ENCODE measurements at places on chromosomes 6 and 20.

DNA sequence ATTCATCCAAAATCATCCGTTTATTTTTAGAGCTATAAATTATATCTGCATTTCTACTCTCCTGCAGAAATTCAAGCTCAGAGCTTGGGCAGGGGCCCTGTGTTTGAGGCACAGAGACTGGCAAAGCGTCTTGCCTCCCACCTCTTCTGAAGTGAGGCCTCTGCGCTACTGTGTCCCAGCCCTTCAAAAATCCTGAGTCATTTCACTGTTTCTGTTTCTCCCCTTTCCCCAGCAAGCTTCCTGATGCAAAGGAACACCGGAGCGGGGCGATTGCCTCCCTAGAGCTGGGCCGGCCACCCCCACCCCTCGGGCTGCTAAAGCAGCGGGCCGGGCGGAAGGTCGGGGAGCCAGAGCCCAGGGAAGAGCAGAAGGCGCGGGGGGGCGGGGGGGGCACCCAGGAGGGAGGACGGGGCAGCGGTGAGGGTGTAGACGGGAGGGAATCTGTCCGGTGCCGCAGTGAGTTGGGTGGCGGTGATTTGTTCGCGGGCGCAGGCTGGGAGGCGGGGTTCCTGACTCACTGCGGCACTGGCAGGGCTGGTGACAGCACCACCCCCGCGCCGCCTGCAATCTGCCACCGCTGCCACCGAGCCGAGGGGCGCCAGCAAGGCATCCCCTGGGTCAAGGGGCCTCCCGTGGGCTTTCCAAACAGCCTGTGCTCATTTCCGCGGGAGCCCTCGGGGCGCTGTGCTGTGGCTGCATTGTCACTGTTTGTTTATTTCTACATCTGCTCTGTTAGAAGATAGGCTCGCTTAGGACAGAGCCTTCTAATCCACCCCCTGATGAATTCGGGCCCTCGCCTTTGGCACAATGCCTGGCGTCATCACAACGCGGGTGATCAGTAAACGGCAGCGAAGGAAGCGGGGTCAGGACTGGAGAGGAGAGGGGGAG lies 46.5 kb upstream of the SNAP25 start:
- DNase-seq = no peak

DNA sequence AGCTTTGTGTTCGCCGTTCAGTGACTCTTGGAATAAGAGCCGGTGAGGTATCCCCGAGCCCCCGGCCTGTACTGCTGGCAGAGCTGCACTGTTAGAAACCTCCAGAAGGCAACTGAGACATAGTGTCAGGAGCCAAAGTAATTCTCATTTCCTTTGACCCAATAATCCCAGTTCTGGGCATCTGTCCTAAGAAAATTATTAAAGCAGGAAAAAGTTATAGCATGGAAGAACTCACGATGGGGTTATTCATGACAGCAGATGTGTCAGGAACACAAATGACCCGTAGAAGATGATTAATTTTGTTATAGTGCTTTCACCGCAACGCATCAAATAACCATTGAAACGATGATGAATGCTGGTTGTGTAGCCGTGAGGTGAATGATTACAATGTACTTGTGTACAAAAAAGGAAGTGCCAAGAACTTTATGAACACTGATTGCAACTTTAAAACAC lies 20.3 kb downstream of the CYP21A2 start:
- no peak for DNase-seq

- DNase-seq = no peak
Observed at GRCh38 chr20:2883726-2884637, 10.7 kb downstream of the PTPRA start.

DNA sequence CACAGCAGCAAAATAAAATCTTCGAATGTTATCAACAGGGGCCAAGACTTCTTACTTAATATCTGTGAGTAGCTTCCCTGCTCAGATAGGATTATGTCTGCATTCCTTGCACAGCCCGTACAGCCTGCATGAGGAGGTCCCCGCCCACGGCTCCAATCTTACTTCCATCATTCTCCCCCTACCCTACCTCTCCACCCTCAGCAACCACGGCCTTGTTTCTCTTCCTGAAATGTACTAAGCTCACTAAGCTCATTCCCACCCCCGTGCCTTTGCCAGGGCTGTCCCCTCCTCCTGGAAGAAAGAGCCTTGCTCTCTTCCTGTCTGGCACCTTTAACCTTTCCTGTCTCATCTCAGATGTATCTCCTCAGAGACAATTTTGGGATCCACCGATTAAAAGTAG lies 120.4 kb downstream of the BCAS1 start:
- no peak for DNase-seq

DNA sequence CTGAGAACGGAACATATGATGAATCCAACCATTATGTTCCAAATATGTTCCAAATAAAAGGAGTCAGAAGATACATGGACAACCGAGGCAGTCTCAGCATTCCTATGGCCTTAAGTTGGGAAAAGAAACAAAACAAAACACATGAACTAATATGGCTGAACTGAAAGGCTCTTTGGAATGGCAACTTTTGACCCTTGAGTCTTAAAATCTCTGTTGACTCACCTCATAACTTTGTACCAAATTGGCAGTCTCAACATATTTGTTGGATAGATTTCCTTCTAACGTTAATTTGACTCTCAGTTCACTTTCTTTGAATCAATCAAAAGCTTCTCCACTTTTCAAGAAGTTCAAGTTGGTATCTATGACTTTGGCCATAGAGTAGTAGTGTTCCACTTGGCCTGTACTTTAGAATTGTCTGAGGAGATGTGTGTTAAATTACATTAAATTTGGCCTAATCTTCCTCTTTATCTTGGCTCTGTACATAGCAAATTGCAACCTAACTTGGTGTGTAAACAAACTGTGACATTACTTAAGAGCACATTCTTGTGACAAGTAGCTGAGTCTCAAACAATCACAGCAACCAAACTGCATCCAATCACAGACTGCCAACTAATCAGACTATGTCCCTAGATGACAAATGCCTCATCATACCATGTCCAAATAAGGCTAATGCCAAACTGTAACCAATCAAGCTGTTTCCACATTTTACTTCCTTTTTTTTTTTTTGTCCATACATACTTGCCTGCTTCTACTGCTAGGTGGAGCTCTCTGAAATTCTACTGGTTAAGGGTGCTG lies 208.8 kb downstream of the BMP2 start:
- DNase-seq = no peak

GRCh38 chr6:55825402-55826051 lies 49.9 kb downstream of the BMP5 start:
- no peak for DNase-seq

DNA sequence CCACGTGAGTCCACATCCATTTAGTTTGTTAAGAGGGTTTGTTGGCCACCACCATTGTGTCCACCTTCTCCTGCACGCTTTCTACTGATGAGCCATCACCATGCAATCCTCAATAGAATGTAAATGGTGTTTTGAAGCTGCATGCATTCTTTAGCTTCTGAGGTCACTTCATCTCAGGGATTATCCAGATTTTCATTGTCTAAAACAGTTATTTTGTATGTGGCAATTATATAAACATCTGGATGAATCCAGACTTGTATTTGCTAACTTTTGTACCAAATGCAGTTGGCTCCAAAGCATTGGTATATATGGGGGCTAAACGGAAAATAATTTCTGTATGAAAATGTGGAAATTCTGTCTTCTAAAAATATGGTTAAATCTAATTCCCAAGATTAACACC lies 231.2 kb upstream of the ARID1B start:
- DNase-seq = no peak

DNA sequence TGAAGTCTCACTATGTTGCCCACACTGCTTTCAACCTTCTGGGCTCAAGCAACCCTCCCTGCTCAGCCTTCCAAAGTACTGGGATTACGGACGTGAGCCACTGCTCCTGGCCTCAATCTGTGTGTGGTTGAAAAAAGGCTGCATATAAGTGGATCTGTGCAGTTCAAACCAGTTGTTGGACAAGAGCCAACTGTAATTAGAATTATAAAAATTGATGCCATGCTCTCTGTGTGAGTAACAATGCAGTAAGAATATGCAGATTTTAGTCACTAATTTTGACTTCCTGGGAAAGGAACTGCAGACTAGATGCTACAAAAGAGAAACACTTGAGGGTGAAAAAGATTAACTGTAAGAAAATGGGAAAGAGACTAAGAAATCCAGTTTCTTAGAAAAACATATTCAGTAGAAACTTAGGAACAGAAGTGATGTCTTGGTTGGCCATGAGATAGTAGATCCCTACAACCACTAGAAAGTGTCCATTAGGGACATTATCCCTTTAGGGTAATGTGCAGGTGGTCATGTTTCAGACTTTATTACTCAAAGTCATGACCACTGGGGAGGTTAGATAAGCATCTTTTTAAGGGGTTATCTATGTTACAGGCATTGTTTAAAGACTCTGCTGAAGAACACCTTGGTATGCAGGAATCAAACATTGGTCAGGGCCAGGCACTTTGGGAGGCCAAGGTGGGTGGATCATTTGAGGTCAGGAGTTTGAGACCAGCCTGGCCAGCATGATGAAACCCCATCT lies 26.3 kb downstream of the ITCH start:
- no peak for DNase-seq

GRCh38 chr20:36700438-36700837 lies 45.5 kb downstream of the NDRG3 start:
- no peak for DNase-seq

- DNase-seq = no peak
Observed at GRCh38 chr6:160400446-160400845, 52.3 kb downstream of the SLC22A3 start.

DNA sequence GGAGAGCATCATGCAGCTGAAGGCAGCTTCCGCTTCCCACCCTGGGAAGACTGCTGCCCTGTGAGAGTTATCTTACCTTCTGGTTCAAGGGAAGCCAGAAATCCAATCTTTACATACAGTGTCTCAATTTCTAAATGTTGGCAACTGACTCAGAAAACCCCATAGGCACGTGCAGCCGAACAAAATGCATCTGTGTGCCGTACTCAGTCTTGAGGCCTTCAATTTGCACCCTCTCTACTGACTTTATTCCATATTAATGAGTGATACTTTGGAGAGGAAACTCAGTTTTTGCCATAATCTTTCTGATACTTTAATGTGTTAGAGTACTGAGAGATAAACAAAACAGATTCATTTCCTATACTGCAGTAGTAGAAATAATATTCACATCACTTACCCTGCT lies 172.5 kb upstream of the C6orf118 start:
- DNase-seq = no peak

DNA sequence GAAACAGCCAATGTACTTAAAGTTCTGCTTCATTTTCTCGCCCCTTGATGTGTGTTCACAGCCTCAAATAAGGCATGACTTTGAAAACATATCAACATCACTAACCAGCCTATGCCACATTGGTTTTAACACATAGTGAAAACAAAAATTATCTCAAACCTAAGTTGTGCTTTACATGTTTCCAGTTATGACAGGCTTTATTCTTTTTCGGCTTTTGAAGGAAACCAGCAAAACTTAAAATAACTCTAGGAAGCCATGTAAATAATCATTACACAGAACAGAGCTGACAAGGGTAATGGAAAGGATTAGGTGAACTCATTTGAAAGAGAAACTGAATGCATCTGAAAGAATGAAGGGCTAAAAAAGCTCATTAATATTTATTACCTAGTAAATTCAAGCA lies 42.1 kb downstream of the BMP5 start:
- no peak for DNase-seq

DNA sequence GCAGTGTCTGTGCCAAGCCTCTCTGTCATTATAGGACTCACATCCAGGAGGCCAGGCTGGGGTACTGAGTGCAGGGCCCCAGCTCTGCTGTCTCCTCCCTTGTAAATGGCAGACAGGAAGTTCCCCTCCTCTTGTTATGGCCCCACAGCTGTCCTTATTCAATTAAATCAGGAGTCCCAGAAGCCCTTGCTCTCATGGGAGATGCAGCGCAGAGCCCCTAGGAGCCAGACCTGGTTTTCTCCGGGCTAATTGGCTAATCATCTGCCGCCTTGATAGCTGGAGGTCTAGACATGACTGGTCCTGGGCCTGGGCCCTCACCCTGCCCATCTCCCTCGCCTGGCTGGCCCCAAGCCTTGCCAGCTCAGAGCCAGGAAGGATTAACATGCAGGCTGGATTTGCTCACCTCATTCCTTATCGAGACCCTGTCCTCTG lies 172.0 kb downstream of the VEGFA start:
- no peak for DNase-seq

DNA sequence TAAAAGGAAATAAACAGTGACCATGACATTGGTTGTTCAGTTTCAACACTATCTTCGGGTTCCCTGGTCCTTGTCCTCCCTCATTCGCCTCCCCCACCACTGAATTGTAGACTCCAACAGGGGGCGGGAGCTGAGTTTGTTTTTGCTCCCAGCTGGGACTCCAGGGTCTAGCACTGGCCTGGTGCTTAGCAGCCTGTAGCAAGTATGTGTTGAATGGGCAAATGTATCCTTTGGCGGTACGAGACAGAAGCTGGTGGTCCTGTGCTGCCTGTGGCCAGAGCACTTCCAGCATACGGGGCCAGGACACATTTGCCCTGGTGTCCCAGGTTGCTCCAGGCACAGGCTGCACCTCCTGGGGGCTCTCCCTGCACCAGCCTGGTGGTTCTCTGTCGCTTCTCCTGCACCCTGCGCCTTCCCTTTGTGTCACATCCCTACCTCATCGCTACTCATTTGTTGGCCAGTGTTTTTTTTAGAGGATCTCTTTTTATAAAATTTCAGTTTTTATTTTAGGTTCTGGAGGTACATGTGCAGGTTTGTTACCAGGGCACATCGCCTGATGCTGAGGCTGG lies 40.1 kb downstream of the PHACTR3 start:
- no peak for DNase-seq

- DNase-seq = no peak
Observed at GRCh38 chr6:49097116-49097515, 365.9 kb downstream of the MMUT start.

GRCh38 chr6:3610921-3611320 lies 140.6 kb downstream of the PXDC1 start:
- no peak for DNase-seq

DNA sequence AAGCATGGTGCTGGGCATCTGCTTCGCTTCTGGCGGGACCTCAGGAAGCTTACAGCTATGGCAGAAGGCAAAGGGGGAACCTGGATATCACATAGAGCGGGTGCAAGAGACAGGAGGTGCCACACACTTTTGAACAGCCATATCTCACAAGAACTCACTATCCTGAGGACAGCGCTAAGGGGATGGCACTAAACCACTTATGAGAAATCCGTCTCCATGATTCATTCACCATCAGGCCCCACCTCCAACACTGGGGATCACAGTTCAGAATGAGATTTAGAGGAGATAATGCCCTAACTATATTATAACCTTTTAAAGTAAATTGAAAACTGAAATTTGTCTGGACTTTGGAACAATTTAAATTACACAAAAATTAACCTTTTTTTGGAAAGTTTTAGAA lies 37.8 kb upstream of the SUMO4 start:
- no peak for DNase-seq

GRCh38 chr6:73152966-73153757 lies 72.1 kb downstream of the KHDC1L start:
- DNase-seq = no peak

DNA sequence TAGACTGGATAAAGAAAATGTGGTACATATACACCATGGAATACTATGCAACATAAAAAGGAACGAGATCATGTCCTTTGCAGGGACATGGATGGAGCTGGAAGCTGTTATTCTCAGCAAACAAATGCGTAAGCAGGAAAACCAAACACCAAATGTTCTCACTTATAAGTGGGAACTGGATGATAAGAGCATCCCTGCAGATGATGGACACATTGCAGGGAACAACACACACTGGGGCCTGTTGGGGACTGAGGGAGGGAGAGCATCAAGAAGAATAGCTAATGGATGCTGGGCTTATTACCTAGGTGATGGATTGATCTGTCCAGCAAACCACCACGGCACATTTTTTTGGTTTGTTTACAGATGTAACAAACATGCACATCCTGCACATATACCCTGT lies 470.5 kb upstream of the CITED2 start:
- DNase-seq = no peak

GRCh38 chr6:71292001-71292400 lies 3.4 kb downstream of the OGFRL1 start:
- DNase-seq = no peak

Data from activated CD4-positive, alpha-beta T cell treated with anti-CD3 and anti-CD28 coated beads, Interleukin-2, amount 50 U/mL, for 24 hours (primary cell).